Amygdala (tissue), 56 donors: ENCODE measurements at places on chromosomes 16 and 17.

DNA sequence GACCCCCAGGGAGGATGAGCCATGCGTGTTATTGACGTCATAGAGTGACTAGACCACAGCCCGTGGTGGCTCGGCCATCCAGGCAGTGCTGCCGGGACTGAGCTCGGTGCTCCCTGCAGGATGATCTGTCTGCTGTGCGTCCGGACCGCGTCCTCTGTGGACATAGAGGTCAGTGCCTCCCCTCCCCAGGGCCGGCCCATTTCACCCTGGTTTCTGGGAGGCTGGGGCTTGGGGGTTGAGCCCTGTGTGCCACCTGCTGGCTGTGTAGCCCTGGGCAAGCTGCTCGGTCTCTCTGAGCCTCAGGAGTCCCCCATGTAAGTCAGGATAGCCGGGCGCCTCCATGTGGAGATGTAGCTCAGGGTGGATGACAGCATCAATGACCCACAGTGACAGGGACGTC is 8.3 kb downstream of the TSC2 start:
- DNase-seq, result no peak

DNA sequence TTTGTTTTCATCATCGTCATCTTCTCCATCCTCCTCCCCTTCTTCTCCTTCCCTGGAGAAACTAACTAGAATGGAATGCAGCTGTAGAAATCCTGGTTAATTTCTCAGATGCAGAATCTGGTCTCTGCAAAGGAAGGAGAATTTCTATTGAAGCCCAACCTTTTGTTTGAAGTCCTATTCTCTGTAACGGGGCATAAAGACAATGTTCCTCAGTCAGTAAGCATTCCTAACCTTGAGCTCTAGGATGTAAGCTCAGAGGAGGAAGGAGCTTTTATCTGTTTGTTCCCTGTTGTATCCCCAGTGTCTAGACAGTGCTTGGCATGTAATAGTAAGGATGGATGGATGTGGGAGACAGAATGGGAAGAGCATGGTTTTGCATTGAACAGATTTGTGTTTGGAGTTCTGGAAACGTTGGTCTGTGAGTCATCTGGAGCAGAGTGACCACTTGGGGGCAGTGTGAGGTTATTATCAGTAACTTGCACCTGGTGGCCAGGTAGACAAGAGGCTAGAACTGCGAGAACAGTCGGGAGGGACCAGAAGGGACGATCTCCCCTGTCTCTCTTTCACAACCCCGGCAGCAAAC is 363.7 kb downstream of the SNX29 start:
- DNase-seq, result no peak

DNA sequence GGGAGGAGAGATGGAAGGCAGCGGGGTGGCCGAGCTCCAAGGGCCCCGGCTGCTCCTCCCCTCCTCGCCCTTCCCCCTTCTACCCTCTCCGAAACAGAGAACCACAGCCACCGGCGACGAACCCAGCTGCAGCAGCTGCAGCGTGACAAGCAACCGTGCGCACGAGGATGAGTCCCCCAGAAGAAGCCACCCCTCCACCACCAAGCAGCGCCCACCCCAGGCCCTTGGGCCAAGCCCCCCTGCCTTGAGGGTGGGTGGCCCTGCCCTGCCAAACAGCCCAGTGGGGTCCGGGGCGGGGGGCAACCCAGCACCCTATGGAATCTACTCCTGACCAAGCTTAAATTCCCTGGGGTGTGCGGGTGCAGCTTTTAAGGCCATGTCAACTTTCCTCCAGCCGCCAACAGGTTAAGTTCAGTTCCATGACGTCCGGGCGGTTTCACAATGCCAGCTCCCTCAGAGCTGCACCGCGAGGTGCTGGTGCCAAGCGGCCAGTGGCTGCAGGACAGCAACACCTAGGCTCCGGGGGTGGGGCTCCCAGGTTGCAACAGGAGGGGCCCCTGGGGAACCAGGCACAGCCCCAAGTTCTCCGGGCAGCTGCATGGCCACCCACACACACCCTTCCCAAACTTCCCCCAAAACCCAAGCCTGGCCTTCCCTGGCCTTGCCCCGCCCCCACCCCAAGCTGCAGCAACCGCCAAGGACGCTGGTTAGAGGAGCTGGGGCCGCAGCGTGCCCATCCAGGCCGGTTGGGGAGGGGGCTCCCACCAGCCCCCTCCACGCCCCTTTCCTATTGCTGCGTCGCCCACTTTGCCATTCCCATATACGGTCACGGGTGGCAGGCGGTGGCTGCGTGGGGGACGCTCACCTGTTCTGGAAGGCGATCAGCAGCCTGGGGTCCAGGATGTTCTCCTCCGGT is 2.0 kb downstream of the CBX4 start:
- no peak for DNase-seq

DNA sequence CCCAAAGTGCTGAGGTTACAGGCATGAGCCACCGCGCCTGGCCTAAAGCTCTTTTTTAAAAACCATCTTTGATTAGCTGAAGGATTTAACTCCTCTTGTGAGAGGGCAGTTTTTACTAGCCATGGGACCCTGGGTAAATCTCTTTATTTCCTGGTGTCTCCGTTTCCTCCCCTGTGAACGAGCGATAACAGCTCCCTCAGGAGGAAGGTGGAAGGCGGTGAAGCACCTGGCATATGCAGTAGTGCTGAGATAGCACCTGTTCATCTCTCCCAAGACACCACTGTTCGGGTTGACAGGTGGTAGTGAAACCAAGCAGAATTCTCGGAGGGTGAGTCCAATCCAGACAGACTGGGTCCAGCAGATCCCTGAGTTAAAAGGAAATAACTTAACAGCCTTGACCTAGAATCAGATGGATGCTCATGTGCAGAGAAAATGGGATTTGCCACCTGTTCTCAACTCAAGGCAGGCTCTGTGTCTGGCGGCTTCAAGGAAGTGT is 86.2 kb downstream of the CRISPLD2 start:
- DNase-seq, result no peak

GRCh38 chr16:11857161-11857560 is 5.8 kb upstream of the RSL1D1 start:
- no peak for DNase-seq

- DNase-seq, result no peak
These were observed 211.7 kb upstream of the CDH5 start for GRCh38 chr16:66154801-66155200.

DNA sequence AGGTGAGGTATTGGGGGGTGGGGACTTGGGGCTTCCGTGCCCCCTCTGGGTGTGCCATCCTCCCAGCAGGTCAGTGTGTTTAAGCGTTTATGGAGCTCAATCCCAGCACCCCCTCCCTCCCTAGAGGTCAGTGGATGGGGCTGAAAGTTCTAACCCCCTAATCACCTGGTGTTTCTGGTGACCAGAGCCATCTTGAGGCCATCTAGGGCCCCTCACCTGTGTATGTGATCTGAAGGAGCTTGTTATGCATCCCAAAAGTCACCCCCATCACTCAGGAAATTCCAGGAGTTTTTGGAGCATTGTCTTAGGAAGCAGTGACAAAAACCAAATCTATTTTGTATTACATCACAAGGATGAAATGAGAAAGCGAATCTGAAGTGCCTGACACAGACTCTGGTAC is 67.8 kb upstream of the NOL11 start:
- DNase-seq, result no peak

- no peak for DNase-seq
These were observed 4.1 kb upstream of the MRPL58 start for GRCh38 chr17:75008373-75008772.

DNA sequence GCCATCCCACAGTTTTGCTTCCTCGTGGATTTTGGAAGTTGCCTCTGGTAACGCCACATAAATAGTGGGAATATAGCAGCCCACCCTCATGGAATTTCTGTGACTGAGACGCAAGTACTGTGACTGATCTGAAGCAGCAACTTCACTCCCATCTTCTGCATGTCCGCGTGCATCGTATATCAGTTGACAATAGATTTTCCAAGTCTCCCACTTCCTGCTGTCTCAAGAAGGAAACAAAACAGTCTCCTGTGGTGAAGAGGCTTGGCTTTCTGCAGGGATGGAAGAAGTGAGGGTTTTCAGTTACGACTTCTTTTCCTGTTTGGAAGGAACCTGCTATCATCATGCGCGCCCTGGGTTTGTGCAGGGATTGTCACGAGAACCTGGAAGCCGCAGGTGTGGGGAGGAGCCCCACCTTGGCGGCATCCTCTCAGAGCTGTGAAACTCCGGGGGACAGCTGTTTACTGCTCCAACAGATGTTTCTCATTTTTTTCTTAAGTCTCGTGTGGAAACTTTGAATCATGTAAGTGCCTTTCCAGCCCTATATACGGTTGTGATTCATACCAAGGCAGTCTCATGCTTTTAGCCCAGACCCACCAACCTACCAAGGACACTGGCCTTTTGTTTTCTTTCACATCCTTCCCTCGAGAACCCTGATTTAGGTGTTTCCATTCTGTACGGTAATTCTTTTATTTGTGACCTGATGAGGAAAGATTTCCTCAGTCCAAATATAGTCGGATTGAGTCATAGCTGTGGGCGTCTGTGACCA is 57.5 kb downstream of the WIPI1 start:
- no peak for DNase-seq

DNA sequence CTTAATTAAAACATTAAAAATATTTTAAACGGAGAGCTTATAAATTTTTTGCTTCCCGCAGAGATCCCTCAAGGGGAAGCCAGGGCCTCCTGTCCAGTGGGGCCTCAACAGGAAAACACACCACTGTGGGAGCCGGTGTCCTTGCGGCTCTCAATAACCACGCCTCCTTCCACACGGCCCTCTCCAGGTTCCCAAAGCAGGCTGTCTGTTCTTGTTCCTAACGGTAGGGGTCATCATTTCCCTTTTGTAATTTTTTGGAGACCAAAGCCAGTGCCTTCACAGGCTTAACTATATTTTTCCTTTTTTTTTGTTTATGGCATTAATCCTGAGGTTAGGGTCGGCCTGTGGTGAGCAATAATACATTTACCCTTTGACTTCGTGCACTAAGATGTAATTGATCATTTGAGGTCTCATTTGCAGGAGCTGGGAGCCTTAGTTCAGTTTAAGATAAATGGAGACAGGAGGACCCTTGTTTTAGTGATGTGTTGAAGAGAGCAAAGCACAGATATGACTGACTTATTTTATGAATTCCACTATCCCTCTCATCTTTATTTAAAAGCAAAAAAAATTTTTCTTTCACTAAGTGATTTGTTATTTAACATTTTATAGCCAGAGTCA is 77.5 kb upstream of the N4BP1 start:
- DNase-seq, result no peak

DNA sequence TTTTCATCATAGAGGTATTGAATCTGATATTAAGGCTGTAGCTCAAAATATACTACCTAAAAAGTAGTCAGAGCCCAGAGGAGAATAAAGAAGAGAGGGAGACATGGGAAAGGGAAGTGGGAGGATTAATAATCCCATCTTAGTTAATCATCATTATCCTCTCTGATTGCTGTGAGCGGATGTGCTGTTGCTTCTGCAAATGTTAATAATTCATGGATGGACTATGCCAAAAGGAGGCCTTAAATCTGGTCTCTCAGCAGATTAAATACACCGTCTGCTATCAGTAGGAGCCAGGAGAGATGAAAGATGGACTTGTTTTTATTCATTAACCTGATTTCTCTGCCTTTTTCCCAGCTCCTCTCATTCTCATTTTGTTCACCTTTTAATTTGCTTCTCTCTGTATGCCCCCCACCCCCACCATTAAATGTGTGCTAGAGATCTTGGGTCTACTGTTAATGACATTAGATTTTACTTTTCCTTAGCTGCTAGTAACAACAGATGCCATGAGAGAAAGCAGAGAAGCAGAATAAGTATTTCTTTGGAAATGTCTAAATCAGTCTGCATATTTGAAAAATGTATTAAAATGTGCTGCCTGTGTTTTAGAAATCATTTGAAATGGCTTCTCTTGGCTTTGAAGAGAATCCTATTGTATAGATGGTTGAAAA is 44.2 kb downstream of the NUP93 start:
- no peak for DNase-seq

- no peak for DNase-seq
These were observed 14.3 kb downstream of the TAT start for GRCh38 chr16:71562552-71562951.

DNA sequence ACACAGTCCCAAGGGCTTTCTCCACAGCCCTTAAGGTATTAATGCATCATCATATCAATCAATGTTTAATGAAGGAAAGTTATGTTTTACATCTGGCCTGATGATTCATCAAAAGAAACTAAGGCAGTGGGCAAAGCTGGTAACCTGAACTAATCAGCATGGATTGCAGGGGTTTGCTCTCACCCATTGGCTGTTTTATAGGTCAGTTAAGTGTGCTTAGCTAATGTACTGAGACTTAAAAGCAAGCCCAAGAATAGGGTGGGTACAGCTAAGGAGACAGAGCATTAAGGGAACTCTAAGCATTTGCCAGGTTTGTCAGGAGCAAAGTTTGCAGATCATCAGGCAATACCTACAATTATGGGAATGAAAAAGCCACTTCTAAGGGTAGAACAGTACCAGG is 1247.6 kb downstream of the CDH8 start:
- DNase-seq, result no peak

DNA sequence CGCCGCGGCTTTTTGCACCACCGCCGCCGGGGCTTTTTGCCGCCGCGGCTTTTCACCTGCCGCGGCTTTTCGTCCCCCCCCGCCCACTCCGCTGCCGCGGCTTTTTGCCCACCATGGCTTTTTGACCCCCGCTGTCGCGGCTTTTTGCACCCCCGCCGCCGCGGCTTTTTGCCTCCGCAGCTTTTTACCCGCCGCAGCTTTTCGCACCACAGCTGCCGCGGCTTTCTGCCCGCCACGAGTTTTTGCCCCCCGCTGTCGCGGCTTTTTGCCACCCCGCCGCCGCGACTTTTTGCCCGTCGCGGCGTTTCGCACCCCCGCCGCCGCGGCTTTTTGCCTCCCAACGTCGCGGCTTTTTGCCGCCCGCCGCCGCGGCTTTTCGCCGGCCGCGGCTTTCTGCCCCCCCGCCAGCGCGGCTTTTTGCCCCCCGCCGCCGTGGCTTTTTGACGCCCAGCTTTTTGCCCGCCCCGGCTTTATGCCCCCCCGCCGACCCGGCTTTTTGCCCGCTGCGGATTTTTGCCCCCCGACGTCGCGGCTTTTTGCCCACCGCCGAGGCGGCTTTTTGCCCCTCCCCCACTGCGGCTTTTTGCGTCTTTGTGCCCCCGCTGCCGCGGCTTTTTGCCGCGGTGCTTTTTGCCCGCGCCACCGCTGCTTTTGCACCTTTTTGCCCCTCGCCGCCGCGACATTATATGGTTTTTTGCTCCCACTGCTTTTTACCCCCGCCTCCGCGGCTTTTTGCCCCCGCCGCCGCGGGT is 1343.6 kb downstream of the TP53TG3F start:
- DNase-seq, result no peak

GRCh38 chr17:41308918-41309359 is at the start of gene KRTAP16-1:
TSS of gene KRTAP16-1 (minus strand) at chr17:41309309. CDS start at chr17:41309253, 56 bp downstream.
- DNase-seq, result no peak

- DNase-seq, result no peak
These were observed 759.7 kb downstream of the CDH11 start for GRCh38 chr16:64362193-64362592.

- no peak for DNase-seq
These were observed 21.6 kb upstream of the MED9 start for GRCh38 chr17:17455173-17455572.

DNA sequence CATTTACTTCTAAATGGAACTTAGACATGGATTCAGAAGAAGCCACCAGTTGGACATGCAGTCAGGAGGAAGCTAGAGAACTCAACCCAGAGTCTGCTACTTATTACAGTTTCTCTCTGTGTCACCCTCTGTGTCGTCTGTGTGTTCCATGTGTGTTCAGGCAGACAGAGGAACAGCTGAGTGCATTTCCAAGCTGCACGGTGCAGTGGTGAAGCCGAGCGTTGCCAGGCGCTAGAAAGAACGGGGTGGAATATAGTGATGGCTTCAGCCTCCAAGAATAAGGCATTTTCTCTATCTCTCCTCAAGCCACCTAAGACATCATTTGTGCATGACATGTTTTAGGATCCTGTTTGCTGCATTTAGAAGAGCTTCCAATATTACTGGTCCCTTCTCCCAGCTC is 101.1 kb upstream of the CCL2 start:
- DNase-seq, result no peak
